ENCODE measurements at places on chromosomes 3 and 15. TPM values are rescaled to one million over a fixed set of nuclear protein-coding genes. Genes with fewer than 3 reads are reported as not detected.

The TMCO5A gene
- total RNA-seq = not detected

The ASB14 gene
- total RNA-seq = not detected

The SLC9C1 gene
- 0.15 TPM for total RNA-seq

The HHLA2 gene
- not detected for total RNA-seq

Measured in H9 (cell line).